ENCODE measurements at places on chromosomes 2 and 18. TPM values are rescaled to one million over a fixed set of nuclear protein-coding genes. Genes with fewer than 3 reads are reported as not detected.

DNA sequence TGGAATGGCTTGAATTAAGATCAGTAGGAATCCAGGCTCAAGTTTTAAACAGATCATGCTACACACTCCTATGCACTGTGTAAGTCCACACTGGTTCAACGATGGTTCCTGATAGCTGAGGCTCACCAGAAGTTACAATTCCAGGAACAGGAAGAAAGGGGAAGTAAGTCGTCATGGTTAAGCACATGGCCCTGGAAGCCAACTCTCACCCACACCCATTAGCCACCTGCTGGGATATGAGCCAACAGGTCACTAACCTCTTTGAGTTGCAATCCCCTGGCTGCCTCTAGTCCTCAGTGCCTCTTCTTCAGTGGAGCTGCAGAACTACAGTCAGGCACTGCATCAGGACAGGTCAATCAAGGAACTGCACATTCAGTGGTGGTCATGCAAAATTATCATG, 133.5 kb downstream of the TMEM182 start:
- DNase-seq, result no peak

Gene UPP2
- polyA plus RNA-seq, result 0.45 TPM

Gene GATA6
- polyA plus RNA-seq, result 61.5 TPM

Gene SIX2
- 0.49 TPM for polyA plus RNA-seq

- DNase-seq, result no peak
Measured at GRCh38 chr2:49714454-49714853, 560.1 kb upstream of the FSHR start.
